ENCODE measurements at places on chromosomes 1 and 21.

DNA sequence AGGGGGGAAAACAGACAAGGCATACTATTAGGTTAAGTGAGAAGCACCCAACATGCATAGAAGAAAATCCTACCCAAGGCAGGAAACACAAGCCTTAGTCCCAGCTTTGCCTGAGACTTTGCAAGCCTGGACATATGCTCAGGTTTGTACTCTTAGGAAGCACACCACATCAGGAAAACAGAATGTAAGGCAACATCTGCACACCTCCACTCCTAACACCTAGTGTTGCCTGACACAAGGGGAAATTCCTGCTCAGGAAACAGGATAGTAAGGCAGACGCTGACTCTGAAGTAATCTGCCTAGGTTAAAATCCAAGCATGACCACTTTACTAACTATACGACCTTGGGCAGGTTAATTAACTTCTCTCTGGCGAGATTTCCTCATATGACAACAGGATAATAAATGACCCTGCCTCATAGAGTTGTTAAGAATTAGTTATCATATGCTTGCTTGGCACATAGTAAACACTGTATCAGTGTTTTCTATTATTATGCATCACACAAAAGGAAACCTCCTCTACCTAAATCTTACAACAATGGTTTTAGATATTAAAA, 119.8 kb downstream of the ZZZ3 start:
- no peak for DNase-seq

- no peak for DNase-seq
Measured at GRCh38 chr1:224737353-224737727, 121.2 kb downstream of the CNIH3 start.

DNA sequence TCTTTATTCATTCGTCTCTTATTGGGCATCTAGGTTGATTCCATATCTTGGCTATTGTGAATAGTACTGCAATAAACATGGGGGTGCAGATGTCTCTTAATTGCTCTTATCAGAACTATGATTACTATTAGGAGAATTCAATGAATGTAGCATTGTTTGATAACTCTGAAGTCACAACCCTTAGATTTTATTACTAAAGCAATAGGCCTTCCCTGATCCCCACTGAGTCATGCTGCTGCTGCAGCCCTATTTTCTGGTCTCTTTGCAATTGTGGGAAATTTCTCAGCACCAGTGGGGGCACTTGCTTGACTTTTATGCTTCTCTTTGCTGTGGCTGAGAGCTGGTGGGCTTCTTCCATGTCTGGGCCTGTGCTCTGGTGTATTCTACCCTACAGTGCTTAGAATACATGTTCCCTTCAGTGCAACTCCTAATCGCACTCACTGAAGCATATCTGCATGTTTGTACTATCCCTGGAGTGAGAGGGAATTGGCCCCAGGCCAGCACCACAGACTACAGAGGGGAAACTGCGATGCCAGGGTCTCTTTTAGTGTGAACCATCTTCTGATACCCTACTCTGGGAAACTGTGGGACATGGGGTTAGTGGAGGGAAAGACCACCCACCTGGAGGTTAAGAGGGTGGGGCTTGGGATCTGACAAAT, 52.2 kb upstream of the ROR1 start:
- DNase-seq = no peak

GRCh38 chr21:33774551-33774950, 132.2 kb downstream of the ITSN1 start:
- no peak for DNase-seq

DNA sequence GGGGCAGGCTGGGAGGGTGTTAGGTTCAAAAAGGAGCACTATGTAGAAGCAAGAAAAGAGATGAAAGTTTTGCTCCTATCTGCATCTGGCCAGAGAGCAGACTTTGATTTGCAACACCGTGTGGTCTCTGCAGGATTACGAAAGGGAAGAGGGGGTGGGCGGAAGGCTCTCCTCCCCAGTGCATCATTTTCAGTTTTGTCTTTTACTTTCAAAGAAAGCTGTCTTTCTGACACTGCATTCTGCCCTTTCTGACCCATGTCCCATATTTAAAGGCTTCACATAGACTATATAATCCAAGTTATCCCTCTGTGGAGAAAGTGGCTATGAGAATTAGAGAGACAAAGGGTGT, 126.5 kb downstream of the RHOU start:
- DNase-seq = no peak

DNA sequence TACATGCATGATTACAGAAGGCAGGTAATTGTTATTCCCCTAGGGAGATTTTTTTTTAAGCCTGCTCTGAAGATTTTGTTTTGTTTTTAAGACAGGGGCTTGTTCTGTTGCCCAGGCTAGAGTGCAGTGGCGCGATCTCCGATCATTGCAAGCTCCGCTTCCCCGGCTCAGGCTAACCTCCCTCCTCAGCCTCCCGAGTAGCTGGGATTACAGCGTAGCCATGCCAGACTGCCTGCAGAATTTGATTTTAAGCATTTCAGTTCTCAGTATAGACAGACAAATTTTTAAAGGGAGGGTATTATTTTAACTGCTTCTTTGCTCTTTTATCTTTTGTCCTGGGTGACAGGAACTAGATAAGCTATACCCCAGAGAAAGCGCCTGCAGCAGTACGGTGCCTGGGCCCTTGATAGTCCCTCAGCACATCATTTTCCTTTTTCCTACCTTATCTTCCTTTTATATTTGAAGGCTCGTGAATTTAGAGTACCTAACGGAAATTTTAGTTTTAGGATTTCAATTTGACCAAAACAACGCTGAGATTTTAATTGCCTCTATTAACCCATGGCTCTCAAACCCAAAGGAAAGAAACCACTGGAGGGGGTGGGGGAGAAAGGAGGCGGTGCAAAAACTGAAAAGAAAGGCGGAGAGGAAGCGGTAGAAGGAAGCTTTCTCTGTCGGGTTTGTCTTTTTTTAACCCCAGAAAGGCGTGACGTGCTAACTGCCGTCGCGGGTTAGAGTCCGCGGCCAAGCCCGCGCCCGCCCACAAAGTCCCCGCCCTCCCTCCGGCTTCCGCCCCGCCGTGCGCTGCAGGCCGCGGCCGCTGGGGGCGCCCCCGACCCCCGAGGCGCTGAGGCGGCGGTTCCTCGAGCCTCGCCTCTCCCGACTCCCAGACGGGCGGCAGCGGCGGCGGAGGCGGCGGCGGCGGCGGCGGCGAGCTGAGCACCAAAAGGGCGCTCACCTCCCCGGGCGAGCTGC, at the start of gene EEIG2:
Gene EEIG2, plus strand, starts transcription at position 886 of the 972 bp plus-strand sequence. CDS start 329 bp downstream, outside the sequence.
- peak; percentile 75 for DNase-seq

DNA sequence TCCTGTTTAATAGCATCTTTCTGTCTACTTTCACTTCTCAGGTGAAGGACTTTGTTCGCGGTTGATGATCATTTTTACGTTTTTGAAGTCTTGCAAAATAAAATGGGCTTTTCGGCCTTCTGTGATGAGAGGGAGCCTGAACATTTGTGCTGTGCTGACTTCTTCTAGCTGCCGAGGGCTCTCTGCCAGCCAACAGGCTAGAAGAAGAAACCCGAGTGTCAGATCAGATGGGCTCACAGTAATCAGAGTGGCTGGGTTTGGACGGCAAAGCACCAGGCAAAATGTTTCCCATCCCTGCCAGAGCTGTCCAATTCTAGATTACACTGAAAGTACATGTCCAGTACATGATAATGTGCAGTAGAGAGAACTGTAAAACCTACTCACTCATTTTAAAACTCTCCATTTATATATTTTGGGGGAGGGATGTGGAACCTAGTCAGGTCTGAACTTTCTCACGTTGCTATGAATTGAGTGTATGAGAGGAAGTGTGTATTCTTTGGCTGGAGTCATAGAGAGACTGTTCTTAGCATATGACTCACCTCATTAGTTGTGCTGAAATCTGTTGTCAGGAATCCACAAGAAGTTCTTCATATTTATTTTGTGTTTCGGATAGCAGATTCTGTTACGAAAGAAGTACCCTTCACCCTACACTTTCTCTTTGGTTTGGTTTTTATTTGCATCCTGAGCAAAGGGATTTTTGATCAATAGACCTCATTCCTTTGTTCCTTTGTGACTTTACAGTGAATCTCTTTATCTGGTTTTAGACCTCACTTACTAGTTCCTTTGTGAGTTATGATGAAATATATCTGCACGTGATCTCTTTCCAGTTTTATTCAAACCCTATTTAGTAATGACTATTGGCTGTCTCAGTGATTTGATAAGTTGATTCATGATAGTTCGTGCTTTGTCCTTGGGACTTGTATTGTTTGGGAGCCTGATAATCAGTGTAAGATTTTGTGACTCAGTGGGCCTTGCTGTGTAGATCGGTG, 4.8 kb downstream of the ATP1A1 start:
- DNase-seq = peak; percentile 59

DNA sequence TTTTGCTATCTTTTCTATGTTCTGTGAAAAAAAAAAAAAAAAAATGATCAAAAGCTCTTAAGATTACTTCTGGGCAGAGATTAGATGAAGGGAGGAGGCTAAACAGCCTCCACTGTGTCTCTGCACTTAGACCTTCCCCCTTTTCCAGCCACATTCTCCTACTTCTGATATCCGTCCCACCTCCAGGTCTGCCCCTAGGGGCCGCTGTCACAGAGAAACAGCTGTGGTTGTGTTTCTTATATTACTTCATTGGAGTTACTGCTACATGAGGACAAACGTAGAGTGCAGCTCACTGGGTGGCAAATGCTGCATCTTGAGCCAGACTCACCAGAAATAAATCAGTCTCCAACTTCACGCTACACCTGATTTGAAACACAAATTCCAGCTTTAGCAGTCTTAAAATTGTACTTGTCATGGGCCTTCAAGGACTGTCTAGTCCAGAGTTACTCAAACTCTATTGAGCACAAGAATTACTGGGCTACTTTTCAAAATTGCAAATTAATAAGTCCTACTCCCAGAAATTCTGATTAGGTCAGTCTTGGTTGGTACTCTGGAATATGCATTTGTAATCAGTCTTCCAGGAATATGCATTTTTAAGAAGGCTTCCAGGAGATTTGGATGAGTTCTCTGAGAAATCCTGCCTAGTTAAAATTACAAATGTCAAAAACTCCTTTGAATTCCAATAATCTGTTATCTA, 125.2 kb upstream of the PTBP2 start:
- DNase-seq = no peak

- no peak for DNase-seq
Measured at GRCh38 chr21:25420831-25421230, 186.4 kb downstream of the MRPL39 start.

- DNase-seq = no peak
Measured at GRCh38 chr1:58331156-58331555, 215.4 kb downstream of the OMA1 start.

DNA sequence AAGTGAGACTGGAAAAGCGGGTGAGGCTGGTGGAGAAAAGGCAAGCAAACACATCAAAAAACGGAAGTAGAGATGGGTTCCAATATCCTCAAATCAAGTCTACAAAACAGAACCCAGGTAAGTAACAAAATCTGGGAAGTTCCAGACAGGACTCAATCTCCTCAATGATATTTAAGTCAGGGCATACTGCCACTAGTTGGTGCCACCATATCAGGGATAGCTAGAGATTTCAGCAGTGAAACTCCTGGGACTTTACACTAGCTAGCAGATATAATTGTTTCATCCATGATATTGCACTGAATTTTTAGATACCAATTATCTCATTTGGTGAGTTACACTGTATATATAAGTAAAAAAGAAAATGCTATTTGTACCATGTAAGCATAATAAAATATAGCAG, 52.0 kb downstream of the EYA3 start:
- DNase-seq = no peak

DNA sequence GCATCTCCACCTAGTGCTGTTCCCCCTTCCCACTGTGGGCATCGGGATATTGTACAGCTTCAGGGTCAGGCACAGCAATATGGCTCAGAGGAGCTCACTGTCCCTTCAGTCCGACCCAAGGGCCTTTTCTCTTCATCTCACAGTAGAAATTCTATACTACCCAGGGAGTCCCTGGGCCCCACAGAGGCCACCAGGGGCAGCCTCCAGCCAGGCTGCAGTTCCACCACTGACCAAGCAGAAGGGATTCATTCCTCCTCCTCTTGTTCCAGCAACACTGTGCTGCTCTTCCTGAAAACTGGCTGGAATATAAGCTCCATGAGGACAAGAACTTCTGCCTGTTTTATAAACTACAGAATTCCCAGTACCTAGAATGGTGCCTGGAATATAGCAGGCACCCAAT, 70.5 kb downstream of the CD34 start:
- DNase-seq = no peak

- no peak for DNase-seq
Measured at GRCh38 chr1:17097787-17098186, 21.5 kb downstream of the PADI2 start.

- DNase-seq = no peak
Measured at GRCh38 chr21:32387151-32387550, 5.7 kb downstream of the URB1 start.

DNA sequence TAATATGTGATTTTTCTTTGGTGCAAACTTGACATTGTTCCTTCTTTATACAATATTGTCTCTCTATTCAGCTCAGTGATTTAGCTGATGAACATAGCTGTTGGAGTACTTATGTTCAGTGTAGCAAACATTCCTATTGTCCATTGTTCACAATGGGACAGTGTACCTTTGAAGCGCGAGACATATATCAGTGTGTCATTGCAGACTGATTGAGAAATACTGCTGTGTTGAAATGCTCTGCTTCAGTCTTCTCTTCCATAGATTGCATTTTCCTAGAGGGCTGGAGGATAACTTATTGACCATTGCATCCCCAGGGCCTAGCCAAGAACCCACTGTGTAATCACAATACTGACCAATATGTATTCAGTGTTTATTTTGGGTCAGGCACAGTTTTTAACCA, 46.5 kb downstream of the HLX start:
- DNase-seq = no peak

DNA sequence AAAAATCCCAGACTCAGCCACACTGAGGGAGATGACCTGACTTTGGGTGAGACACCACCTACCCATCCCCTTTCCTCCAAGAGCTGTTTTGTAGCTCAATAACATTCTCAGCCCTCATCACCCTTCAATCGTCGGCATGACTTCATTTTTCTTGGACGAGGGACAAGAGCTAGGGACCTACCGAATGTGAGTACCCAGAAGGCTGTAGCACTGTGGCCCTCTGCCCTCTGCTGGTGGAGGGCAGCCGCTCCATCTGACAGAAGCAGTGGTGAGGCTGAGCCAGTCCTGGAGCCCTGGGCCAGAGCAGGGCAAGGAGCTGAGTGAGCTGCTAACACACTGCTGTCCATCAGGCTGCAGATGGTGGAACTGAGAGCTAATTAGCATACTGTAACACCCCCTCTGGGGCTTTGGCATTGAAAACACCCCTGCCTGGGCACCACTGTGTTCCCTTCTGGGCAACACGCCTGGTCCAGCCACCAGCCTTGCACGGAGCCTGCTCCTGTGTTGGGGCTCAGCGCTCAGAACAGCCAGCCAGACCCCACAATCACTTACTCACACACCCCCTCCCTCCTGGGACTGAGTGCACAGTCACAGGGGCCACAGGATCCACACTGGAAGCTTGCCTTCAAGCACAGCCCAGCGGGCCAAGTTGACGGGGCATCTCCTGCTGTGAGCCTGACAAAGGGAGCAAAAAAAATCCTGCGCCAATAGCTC, 18.3 kb upstream of the ALPL start:
- DNase-seq = no peak

- no peak for DNase-seq
Measured at GRCh38 chr1:107926436-107927080, 38.4 kb downstream of the VAV3 start.

DNA sequence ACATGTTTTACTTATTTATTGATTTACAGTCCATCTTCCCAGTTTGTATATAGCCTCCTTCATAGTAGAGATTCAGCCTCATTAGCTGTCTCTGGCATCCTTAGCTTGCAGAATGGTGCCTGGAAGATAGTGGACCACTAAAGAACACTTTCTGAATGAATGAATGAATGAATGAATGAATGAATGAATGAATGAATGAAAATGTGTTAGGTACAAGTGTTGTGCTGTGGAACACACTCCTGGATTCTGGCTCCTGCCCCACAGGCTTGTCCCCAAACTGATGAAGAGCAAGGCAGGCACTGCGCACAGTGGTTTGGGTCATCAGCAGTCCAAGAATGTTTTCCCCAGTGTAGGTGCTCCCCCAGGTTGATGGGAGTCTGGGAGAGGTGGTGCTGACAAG, 159.4 kb downstream of the ST6GALNAC5 start:
- DNase-seq = no peak

All from anterior cingulate cortex (tissue), 58 donors.